ENCODE measurements at places on chromosomes 5 and 9. TPM values are rescaled to one million over a fixed set of nuclear protein-coding genes. Genes with fewer than 3 reads are reported as not detected.

Gene SLC6A3
- total RNA-seq, result not detected

DNA sequence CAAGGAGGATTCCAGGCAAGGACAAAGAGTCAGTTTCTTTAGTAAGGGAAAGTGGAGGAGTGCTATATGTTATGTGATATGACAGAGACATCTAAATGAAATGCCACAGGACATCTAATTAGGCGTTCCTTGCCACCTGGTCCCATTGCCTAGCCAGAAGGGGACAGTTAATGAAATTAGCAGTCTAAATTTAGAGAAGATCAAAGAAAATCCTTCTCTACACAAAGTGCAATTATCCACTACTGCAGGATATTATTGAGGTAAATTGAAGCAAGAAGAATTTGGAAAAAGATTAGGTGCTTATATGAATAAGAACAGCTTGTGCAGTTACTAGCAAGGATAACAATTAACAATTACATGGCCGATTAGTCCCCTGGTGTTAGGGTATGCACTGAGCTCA lies 495.3 kb upstream of the NMUR2 start:
- H3K4me1 ChIP-seq, result no peaks in the 10 kb centered on the region
- DNase-seq, result no peak

GRCh38 chr9:95202076-95202681 lies 115.3 kb downstream of the FANCC start:
- no peak for DNase-seq
- H3K4me1 ChIP-seq, result peaks cover 56% of the 10 kb centered on the region
- H3K27ac ChIP-seq, result no peak overlapping the region
- H3K36me3 ChIP-seq, result no peaks in the 10 kb centered on the region

DNA sequence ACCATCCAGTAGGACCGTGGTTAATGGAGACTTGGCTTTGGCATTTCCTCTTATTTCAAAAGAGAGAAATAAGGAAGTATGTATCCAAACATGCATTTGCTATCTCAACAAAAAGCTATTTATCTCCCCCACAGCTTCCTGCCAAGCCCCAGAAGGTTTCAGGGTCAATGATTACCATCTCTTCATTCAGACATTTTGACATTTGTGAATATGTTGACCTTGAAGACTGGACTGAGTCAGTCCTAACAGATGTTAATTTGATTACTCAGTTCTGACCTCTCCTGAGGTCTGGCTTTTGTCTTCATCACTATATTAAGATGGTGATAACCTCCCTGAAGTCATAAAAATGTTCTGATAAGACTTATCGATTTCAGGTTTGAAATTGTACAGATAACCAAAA lies 479.4 kb downstream of the AGTPBP1 start:
- H3K4me1 ChIP-seq, result peaks cover 6% of the 10 kb centered on the region
- DNase-seq, result no peak
- no peak overlapping the region for H3K27ac ChIP-seq
- no peak overlapping the region for H3K4me3 ChIP-seq
- H3K27me3 ChIP-seq, result peaks cover 1% of the 10 kb centered on the region

GRCh38 chr9:94611638-94612068 lies 18.0 kb upstream of the FBP2 start:
- peaks cover 19% of the 10 kb centered on the region for H3K27me3 ChIP-seq
- DNase-seq, result no peak
- no peaks in the 10 kb centered on the region for H3K4me1 ChIP-seq
- H3K4me3 ChIP-seq, result no peak overlapping the region

Gene PNPLA7
- 4.1 TPM for total RNA-seq

DNA sequence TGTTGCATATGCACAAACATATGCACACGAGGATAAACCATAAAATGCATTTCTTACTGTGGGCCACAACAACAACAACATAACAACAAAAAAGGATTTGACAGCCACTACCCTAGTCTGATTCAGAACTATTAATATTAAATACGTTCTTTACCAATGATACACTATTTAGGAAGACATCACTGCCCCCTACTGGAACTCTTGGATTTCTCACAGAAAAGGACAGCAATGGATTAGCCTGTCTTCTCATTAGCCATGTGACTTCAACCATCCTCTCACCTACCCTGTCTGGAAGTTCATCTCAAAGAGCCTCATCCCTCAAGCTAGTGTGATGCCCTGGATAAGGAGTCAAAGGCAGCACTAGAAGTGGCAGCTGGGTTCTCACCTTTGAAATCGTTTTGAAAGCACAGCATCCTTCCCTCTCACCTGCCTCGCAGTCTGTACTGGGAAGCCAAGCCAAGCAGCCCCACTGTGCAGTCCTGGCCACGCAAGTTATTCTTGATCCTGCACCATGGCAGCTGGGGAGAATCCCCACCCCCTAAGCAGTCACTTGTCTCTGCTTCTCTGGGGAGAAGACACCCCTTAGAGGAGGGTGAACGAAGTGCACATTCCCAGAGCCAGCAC lies 64.6 kb downstream of the SH3TC2 start:
- H3K27ac ChIP-seq, result no peak overlapping the region
- peaks cover 7% of the 10 kb centered on the region for H3K27me3 ChIP-seq
- H3K4me3 ChIP-seq, result no peak overlapping the region
- H3K4me1 ChIP-seq, result peaks cover 47% of the 10 kb centered on the region
- no peaks in the 10 kb centered on the region for H3K36me3 ChIP-seq

- no peaks in the 10 kb centered on the region for H3K27me3 ChIP-seq
- H3K4me1 ChIP-seq, result peaks cover 45% of the 10 kb centered on the region
- no peak for DNase-seq
- H3K4me3 ChIP-seq, result peak overlapping the region; percentile 29
- no peaks in the 10 kb centered on the region for H3K36me3 ChIP-seq
These were observed 151.3 kb downstream of the GAS1 start for GRCh38 chr9:86795823-86796553.

GRCh38 chr9:23638837-23639426 lies 187.1 kb downstream of the ELAVL2 start:
- no peaks in the 10 kb centered on the region for H3K27me3 ChIP-seq
- H3K27ac ChIP-seq, result no peak overlapping the region
- DNase-seq, result no peak

Gene CDKN2B
- total RNA-seq, result 247 TPM

DNA sequence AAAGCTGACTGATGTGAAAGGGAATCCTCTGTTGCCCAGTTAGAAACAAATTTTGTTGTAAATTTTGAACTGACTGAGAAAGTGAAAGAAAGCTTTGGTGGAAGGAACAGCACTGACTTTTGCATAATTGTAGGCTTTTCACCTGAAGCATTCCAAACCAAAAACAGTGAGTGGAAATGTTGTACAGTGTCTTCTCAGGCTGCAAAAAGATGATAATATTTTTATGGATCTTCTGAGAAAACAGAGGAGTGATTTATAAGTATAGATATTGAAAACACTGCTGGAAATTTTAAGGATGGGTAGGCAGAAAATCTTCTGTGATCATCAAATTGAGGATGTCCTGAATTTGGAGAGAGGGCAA lies 40.0 kb downstream of the LURAP1L start:
- no peak for DNase-seq
- peak overlapping the region; percentile 37 for H3K4me3 ChIP-seq
- H3K27ac ChIP-seq, result peak overlapping the region; percentile 99
- H3K36me3 ChIP-seq, result peaks cover 19% of the 10 kb centered on the region

- H3K36me3 ChIP-seq, result no peaks in the 10 kb centered on the region
- H3K27ac ChIP-seq, result no peak overlapping the region
- no peak overlapping the region for H3K4me3 ChIP-seq
- DNase-seq, result no peak
These were observed 271.9 kb upstream of the ADAMTS16 start for GRCh38 chr5:4868140-4868735.

All from chondrocyte (in vitro differentiated cells).